ENCODE measurements at places on chromosomes 13 and 19. TPM values are rescaled to one million over a fixed set of nuclear protein-coding genes. Genes with fewer than 3 reads are reported as not detected.

The ADAMTS10 gene
- polyA plus RNA-seq, result 2.0 TPM

The PSG4 gene
- not detected for polyA plus RNA-seq

GRCh38 chr13:110070046-110070445, 236.9 kb downstream of the COL4A1 start:
- H3K36me3 ChIP-seq, result no peaks in the 10 kb centered on the region
- no peak for DNase-seq
- no peaks in the 10 kb centered on the region for H3K4me1 ChIP-seq
- no peak overlapping the region for H3K4me3 ChIP-seq

- no peaks in the 10 kb centered on the region for H3K36me3 ChIP-seq
- no peak overlapping the region for H3K4me3 ChIP-seq
- H3K27me3 ChIP-seq, result peaks cover 9% of the 10 kb centered on the region
- no peak overlapping the region for H3K27ac ChIP-seq
Observed at GRCh38 chr13:33251131-33251661, 34.4 kb downstream of the STARD13 start.

The VSTM2B gene
- polyA plus RNA-seq, result 0.40 TPM

DNA sequence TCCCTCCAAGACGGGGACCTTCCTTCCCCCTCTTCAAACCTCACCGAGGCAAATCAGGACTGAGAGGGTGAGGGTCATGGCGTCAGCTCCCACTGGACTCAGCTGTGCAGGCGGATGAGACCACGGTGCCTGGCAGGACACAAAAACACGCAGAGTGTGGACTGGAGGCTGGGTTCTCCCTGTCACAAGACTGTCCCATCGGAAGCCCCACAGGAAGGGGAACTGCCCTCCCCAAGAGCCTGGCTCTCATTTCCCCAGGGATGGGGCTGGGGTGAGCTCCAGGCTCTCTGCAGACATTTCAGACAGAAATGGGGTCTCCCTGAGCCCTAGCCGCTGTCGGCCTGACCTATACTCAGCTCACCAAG, at the start of gene LILRB5:
Gene LILRB5, minus strand, starts transcription at position 158 of the 365 bp plus-strand sequence. Its CDS starts 80 bp downstream, at position 78.
- no peak for DNase-seq
- H3K4me1 ChIP-seq, result no peaks in the 10 kb centered on the region
- peaks cover 8% of the 10 kb centered on the region for H3K27me3 ChIP-seq

The F10 gene
- polyA plus RNA-seq, result not detected

DNA sequence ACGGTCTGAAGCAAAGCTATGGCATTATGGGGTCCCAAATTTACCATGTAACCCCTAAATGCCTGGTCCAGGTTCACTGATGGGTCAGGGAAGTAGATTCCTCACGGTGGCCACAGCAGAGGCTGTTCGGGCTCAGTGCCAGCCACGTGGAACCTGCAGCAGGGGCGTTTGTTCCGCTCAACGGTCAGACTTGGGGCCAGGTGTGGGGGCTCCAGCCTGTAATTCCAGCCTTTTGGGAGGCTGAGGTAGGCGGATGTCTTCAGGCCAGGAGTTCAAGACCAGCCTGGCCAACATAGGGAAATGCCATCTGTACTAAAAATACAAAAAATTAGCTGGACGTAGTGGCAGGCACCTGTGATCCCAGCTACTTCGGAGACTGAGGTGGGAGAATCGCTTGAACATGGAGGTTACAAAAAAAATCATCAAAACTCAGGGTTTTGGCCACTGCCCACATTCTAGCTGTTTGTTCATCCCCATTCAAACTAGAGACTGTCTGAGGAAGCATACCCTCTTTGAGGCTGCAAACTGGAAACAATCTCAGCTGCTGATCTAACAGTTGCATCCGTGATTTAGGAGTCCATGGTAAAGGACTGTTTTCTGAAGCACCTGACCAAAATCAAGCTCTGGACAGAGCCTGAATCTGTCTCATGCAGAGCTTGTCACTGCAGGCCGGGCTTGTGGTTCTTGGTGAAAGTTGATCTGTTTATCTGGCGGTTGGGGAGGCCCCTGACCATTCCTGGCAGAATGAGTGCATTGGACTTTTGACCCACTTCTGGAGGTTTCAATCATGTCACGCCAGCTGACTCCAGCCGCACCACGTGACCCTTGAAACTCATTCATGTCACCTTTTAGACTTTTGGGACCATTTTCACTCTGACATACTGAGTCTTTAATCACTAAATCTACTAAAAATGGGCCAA, 30.2 kb upstream of the ZNF331 start:
- H3K27ac ChIP-seq, result no peak overlapping the region
- no peaks in the 10 kb centered on the region for H3K4me1 ChIP-seq
- H3K27me3 ChIP-seq, result peaks cover 9% of the 10 kb centered on the region
- H3K36me3 ChIP-seq, result no peaks in the 10 kb centered on the region

DNA sequence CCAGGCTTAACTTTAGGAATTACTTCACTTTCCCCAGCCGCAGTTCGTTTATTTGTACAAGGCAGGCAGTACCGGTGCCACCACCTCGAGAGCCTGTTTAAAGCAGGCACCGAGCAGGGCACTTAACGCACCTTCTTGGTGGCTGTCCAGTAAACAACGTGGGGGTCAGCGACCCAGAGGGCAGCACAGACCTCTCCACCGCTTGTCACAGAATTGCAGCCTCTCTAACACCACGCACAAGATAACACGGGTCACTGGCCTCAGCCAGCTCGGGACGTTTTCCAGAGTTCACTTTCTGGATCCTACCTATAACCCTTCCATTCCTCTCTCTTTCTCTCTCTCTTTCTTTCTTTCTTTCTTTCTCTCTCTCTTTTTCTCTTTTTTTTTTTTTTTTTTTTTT, 16.8 kb upstream of the ELAVL1 start:
- no peak overlapping the region for H3K27ac ChIP-seq
- H3K27me3 ChIP-seq, result no peaks in the 10 kb centered on the region
- H3K4me3 ChIP-seq, result no peak overlapping the region
- peaks cover 4% of the 10 kb centered on the region for H3K4me1 ChIP-seq
- DNase-seq, result no peak
- H3K36me3 ChIP-seq, result no peaks in the 10 kb centered on the region

The AXL gene
- 0.21 TPM for polyA plus RNA-seq

DNA sequence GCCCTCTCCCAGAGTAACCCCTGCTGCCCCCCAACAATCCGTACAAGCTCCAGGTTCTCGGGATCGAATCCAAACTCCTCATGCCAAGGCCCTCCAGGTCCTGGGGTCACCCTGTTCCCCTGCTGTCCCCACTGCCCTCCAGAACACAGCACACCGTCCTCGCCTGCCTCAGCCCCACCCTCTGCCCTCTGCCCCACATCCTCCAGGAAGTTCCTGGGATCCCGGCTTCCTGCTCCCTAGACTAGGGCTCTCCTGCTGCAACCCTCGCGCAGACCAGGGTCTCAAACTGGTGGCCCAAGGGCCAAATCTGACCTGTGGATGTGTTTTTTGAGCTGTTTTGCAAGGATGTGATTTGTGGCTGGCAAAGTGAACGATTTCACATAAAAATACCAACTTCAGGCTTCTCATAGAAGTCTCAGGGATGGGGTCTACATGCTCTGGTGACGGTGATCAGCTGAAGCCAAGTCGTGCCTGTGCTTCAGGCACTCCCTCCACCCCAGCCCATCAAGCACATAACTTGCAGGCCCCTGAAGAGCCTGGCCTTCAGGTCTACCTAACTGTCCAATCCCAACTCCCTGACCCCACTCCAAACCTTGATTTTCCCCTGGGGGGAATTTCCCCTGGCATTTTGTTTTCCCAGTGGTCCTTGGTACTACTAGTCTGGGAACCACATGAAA, 1.8 kb downstream of the RABAC1 start:
- peak overlapping the region; percentile 95 for H3K27ac ChIP-seq
- no peaks in the 10 kb centered on the region for H3K27me3 ChIP-seq
- DNase-seq, result no peak
- peaks cover 16% of the 10 kb centered on the region for H3K4me1 ChIP-seq
- peak overlapping the region; percentile 93 for H3K4me3 ChIP-seq

The FOXA3 gene
- not detected for polyA plus RNA-seq

GRCh38 chr19:44608391-44608821, 5.0 kb upstream of the IGSF23 start:
- H3K4me1 ChIP-seq, result peaks cover 20% of the 10 kb centered on the region
- no peaks in the 10 kb centered on the region for H3K36me3 ChIP-seq
- no peak for DNase-seq
- H3K27me3 ChIP-seq, result peaks cover 6% of the 10 kb centered on the region

DNA sequence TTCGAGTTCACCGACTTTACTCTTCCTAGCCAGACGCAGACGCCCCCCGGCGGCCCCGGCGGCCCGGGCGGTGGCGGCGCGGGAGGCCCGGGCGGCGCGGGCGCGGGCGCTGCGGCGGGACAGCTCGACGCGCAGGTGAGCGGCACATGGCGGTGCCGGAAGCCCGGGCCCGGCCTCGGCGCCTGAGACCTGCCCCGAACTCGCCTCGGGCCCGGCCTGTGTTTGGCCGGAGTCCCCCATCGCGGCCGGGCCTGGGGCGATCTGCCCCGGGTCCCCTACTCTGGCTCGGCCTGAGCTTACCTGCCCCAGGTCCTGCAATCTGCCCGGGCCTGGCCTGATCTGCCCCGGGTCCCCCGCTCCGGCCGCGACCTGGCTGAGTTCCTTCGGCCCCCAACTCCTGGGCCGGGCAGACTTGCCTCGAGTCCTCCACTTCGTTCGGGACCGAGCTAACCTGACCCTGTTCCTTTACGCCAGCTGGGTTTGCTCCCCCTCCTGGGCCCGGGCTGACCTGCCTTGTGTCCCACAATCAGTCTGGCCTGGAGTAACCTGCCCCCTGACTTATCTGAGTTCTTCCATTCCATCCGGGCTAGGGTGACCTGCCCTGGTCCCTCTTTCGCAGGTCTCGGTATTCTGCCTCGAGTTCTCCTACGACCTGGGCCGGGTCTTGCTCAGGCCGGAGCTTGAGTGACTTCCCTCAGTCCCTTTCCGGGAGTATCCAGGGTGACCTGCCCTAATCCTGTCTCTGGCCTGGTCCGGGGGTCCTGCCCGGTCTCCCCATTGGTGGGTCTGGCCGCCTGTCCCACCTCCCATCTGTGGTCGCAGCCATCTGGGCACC, 764 bp downstream of the UPF1 start:
- no peaks in the 10 kb centered on the region for H3K27me3 ChIP-seq
- peaks cover 34% of the 10 kb centered on the region for H3K36me3 ChIP-seq
- DNase-seq, result no peak

GRCh38 chr19:34363094-34363493, 1.9 kb upstream of the GPI start:
- peak overlapping the region; percentile 62 for H3K4me3 ChIP-seq
- no peaks in the 10 kb centered on the region for H3K36me3 ChIP-seq
- H3K4me1 ChIP-seq, result peaks cover 49% of the 10 kb centered on the region

- H3K4me3 ChIP-seq, result no peak overlapping the region
- H3K36me3 ChIP-seq, result no peaks in the 10 kb centered on the region
- H3K4me1 ChIP-seq, result peaks cover 91% of the 10 kb centered on the region
Observed at GRCh38 chr19:16612636-16613035, 15.4 kb downstream of the MED26 start.

DNA sequence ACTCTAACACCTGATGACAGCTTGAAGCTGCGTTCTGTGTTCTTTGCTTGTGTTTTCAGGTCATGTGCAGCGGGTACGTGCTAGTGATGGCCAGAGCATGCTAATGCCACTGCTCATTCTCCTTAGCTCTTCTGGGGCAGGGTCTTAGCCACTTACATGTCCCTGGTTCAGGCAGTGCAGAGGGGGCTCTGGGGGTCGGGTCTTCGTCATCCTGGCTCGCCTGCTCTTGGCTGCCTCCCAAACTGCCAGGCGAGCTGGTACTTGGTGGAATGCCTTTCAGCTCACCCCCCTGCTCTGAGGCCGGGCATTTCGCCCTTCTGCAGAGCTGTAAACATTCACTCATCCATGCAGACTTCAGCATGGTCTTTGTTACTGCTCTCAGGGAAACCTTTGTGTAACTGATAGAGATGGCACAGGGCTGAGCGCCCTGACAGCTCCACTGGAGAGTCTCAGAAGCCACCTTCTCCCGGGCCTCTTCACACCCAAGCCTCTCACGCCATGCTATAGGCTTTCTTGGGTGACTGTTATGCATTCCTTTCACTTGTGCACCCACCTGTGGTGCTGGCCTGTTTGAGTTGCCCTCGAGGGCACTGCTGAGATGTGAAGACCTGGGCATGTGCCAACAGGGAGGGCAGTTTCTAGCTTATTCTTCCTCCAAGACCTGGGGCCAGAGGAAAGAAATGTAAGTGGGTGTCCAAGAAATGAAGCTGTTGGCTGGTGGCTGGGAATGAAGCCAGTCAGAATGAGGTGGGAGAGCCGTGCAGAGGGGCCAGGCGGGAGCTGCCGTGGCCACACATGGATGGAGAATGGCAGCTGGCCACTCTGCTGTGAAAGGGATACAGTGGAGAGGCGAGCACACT, 24.4 kb downstream of the FAM124A start:
- H3K4me1 ChIP-seq, result no peaks in the 10 kb centered on the region
- no peak overlapping the region for H3K4me3 ChIP-seq
- no peak overlapping the region for H3K27ac ChIP-seq
- H3K27me3 ChIP-seq, result peaks cover 4% of the 10 kb centered on the region

The RFPL4A gene
- polyA plus RNA-seq, result not detected

DNA sequence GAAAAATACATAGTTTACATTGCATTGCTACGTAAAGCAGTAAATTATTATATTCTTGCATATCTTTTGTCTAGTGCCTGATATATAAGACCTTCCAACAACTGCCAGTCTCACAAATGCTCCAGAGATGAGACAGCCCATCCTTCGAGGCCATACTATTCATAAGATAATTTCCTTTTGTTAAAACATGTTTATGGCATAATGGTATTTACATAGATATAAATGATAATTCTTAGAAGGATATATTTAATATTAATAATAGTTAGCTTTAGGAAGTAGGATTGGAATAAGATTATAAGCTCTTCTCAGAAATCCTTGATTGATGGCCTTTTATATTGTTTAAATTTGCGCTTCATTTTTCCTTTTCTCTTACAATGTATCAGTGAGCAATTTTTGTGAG, 1410.1 kb upstream of the MIR17HG start:
- DNase-seq, result no peak
- H3K4me3 ChIP-seq, result no peak overlapping the region
- H3K36me3 ChIP-seq, result no peaks in the 10 kb centered on the region
- H3K27me3 ChIP-seq, result no peaks in the 10 kb centered on the region
- no peak overlapping the region for H3K27ac ChIP-seq
- no peaks in the 10 kb centered on the region for H3K4me1 ChIP-seq

DNA sequence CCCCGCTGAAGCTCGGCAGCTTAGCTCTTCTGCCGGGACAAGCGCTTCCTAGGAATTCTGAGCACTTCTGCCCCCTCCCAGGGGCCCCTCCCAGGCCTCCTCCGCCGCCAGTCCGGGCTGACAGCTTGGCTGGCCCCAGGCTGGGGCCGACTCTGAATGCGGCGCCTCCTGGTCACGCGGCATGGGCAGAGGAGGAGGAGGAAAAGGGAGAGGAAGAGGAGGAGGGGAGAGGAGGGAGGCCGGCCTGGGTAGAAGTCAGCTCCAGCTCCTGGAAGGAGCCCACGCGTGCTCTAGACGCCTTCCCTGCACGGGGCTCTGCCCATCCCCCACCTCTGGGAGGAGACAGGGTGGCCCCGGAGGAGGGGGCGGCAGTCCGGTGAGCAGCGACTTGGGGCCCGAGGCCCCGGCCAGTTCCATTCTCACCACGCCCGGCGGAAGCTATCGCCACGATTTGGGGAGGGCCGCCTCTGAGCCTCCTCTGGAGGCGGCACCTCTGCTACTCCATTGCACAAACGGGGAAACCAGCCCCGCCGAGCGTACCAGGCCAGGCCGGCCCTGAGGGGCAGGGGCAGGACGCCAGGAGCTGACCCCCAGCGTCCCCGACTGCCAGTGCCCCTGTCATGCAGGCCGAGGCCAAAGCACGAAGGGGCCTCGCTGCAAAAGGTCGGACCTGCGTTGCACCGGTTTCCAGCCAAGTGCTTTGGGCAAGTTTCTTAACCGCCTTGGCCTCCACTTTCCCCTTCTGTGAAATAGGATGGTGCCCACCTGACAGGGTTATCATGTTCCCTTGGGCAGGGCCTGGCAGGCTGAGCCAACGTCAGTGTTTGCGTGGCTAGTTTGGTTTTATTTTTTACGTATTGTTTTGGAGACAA, 31.6 kb downstream of the CCNE1 start:
- H3K4me3 ChIP-seq, result peak overlapping the region; percentile 86
- H3K4me1 ChIP-seq, result peaks cover 13% of the 10 kb centered on the region
- H3K27me3 ChIP-seq, result no peaks in the 10 kb centered on the region
- DNase-seq, result peak; percentile 17
- H3K36me3 ChIP-seq, result no peaks in the 10 kb centered on the region
